ENCODE measurements at places on chromosomes 13 and 19.

GRCh38 chr13:38693641-38694040, 6.8 kb downstream of the FREM2 start:
- DNase-seq: no peak

DNA sequence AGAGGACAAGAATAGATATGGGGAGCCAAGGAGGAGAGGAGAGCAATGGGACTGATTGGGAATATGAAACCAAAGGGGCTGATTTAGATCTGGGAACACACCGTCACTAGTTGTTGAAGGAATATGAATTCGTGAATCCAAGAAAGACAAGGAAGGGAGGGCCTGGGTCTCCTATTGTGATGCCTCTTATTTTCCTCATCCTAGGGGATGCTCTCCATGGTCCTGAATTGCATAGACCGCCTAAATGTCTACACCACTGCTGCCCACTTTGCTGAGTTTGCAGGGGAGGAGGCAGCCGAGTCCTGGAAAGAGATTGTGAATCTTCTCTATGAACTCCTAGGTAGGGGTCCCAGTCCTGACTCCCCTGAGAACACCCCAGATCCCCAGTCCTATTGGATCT, 21.5 kb downstream of the RYR1 start:
- DNase-seq: no peak

DNA sequence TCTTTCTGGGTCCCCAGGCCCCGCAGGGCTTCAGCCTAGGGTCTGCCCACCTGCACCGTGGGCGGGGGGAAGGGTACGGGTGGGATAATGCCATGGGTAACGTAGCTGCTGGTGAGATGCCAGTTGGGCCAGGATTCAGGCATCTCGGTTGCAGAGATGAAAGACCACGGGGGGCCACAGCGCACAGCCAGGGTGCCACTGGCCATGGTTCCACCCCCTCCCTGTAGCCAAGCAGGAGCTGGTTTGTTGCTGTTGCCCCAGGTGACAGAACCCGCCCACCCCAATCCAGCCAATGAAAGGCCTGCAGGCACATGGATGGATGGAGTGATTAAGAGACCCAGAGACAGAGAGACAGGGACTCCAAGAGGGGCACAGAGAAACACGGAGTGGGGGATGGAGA, 1.0 kb upstream of the CGB7 start:
- DNase-seq: no peak

DNA sequence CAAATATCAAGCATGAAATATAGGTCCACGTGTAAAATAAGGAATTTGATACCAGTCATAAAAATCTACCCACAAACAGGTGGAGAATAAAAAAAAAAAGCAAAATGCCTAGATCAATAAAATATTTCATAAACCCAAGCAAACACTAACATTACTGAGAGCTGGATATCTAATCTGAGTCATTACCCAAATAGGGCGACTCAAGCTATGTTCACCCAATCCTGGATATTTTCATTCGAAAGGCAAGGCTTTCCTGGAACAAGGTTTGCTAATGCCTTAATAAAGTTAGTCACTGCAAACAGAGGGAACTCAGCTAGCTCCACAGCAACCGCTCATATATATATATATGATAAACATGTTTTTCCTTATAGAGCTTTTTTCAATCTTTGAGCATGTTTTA, 33.5 kb upstream of the TM9SF2 start:
- no peak for DNase-seq

GRCh38 chr13:103195762-103196161, 129.5 kb upstream of the SLC10A2 start:
- DNase-seq: no peak

DNA sequence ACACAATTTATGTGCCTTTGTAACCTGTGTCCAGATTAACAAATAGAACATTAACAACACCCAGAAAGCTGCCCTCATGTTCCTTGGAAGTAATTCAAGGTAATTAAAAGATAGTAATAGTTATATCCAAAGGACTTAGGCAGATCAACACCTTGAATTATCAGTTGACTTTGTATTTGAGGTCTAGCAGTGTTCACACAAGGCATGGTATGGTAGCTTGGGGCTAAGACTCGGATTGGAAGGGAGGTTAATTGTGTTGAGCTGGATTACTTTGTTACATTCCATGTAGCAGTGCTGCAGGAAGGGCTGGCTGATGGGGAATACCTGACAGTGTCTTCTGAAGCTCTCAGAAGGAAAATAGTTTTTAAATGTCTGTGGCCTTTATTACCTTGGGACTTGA, 16.8 kb downstream of the SLC25A15 start:
- DNase-seq: no peak

DNA sequence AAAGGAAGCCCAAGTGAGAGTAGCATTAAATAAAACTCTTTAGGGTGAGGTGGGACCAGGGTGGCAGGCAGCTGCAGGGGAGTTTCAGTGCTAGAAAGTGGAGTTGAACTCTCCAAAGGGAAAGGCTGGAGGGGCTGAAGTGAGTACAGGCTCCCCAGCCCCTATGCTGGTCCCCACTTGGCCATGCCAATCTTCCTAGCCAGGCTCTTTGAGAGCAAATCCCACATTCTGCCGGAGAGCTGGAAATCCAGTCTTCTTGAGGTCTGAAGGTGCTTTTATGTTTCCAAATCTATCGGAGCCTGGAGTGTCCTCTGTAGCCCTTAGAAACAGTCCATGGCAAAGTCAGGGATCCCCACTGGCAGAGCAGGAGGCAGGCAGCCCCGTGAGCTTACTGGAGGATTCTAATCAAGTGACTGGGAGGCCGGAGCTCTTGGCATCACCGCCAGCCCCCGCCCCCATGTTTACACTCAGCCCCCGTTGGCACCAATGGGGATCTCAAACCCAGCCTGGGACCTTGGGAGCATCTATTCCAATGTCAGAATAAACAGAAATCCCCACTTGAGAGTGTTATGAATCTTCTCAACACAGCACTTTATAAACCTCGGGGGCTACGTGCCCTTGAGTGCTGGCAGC, 18.3 kb downstream of the ZNF536 start:
- no peak for DNase-seq

GRCh38 chr19:57927587-57927986, 7.6 kb downstream of the ZNF418 start:
- no peak for DNase-seq

DNA sequence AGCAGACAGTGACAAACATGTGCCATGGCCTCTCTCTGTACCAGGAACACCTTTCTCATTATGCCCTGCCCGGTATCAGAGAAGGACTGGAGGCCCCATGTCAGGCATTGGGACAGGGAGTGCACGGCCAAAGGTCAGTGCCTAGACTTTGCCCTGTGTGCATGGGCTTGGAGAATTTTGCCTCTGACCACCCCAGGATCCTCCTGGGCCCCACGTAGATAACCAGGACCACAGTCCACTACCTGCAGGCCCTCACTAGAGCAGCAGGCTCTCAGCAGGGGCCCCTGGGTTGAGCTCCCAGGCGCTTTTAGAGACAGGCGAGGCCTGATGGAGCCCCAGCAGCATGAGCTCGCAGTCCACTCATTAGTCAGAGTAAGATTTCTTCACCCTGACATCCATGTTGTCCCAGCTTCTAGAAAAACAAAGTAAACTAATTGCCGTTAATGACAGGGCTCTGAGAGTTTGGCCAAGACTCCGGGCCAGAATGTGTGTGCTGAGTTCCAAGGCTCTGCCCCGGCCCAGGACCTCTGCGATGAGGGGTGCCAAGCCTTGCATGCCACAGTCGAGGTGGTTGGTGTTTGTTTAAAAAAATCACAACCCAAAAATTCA, 42.7 kb downstream of the CAPN12 start:
- no peak for DNase-seq

DNA sequence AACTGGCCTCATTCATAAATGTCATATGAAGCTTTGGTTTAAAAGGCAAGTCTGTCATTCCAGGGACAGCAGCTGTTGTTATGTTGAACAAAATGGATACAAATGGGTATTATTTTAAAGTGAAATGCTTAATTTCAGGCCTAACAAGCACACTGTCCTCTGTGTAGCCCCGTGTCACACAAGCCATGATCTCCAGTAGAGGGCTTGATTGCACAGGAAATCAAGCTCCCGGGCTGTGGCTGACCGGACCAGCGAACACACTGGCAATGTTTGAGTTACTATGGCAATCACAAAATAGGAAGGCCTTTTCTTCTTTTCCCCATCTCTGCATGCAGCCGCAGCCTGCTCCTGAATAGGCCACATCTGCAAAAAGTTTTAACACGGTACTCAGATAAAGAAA, 64.0 kb upstream of the GSX1 start:
- DNase-seq: peak; percentile 22

GRCh38 chr13:23918208-23918607, 20.9 kb upstream of the C1QTNF9B start:
- DNase-seq: no peak

DNA sequence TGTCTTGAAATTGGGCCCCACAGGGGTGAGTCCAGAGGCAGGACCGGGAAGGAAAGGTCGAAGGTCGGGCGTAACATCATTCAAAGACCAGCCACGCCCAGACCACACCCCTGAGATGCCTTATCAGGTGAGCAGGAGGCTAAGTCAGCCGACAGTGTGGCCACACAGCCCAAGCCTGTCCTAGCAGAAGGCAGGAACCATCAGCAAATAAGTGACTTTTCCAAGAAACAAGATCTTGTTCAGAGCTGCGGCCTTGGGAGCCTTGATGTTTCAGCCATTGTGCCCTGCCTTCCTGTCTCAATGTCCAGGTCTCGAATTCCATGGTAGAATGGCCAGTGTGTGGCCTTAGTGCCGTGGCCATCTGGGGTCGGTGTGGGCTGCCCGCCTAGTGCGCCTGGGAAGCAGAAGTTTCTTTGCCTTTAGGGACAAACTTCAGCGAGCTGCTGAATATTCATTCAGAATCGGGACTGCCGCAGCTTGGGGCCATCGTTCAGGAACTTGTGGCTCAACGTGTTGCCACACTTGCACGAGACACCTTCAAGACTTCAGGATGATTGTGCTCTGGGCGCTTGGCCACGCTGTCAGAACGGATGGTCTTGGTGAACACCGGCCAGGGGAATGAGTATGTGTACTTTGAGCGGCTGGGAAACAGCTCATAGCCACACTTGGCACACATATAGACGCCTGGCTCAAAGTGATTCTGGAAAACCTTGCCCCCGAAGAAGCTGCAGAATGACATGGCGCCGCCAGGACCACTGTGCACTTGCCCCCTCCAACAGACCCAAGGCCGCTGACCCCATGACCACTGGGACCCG, 6.1 kb upstream of the IFNL4 start:
- no peak for DNase-seq

DNA sequence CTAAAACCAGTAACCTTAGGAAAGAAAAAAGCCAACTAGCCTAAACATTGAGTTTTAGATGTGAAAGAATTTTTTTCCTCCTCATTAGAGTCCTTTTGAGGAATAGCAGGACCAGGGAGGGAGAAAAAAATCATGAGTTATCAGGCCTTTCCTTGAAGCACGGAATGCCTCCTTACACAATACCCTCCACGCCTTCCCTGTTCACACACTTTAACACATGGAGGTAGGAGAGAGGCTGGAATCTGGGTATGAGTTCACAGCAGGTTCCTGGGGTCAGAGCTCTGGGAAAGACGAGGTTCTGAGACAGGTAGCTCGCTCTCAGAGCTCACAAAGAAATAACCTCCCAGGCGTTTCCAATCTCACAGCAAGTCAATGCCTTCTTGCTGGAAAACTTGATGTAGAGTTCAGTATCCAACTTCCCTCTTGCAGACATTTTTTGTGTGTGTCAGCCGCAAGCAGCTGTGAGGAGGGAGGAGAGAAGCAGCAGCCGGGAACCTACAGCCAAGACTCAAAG, 716 bp downstream of the ZNF573 start:
- DNase-seq: no peak

DNA sequence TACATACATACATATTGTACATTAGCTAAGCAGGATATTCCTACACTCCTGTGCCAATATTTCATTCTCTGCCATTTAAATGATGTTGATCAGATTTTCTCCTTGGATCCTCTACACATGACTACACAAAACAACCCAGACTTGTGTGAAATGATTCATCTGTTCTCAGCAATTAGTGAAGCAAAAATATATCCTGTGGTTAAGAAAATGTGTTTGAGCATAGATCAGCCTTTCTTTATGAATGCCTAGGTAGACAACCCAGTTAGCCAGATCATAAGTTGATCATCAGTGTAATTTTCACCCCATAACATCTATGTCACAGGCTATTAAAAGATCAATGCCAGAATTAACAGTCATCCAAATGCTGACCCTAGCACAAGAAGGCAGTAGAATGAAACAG, 275.2 kb upstream of the EDNRB start:
- DNase-seq: no peak

- DNase-seq: no peak
These were observed 178.8 kb upstream of the STARD13 start for GRCh38 chr13:33464345-33464744.

DNA sequence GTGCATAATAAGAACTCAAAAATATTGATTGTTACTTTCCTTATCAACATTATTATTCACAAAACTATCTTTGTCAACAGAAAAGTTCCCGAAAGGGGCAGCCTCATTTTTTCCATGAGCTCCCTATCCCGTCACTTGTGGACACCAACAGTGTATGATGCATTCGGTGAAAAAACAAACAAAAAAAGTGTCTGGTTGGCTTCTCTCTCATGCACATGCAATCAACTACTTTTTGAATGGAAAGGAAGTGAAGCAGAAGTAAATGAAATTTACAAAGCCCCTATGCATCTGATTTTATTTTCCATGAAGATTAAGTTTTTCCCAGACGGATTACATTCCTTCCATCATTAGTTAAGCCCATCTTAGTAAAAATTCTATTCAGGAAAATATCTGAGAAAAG, 526.9 kb downstream of the RFC3 start:
- no peak for DNase-seq

DNA sequence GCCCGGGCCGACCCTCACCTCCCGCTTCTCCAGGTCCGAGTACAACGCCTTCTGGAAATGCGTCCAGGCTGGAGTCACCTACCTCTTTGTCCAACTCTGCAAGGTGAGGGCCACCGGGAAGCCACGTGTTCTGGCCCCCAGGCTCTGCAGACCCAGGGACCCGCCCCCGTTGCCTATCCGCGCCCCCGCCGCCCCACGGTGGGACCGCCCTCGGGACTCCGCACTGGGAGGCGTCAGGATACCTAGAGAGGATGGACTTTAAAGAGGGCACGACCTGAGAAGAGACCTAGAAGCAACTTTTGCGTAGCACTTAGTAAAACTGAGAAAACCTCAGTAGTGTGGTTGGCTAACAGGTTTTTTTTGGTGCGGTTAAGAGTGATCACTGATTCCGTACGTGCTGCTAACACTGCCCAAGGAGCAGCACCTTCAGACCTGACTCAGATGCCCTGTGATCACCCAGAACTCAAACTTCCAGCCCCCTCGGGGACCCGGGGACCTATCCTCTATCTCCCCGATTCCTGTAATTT, 492 bp downstream of the TMEM147 start:
- no peak for DNase-seq

- no peak for DNase-seq
These were observed 208.9 kb downstream of the DCT start for GRCh38 chr13:94270556-94270955.

GRCh38 chr13:23957981-23958380, 60.7 kb upstream of the C1QTNF9B start:
- no peak for DNase-seq

GRCh38 chr13:98847780-98848179, 95.3 kb upstream of the SLC15A1 start:
- DNase-seq: no peak

DNA sequence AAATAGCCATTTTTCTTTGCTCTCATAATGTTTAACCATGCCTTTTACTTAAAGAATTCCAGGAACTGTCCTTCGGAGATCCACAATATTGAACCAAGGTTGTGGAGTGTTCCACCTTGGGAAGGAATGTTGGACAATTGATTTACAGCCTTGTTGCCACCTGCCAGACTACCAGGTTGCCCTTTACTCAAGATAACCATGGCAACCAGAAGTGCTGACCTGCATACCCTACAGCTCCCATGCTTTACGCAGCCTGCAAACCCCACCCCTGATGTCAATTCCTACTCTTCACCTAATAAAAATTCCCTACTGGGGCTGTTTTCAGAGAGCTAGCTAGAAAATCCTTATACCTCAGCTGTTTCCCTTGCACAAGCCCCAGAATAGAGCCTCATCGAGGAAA, 151.0 kb upstream of the RXFP2 start:
- no peak for DNase-seq

Data from putamen (tissue), 1 donor.